ENCODE measurements at places on chromosomes 12 and 14. TPM values are rescaled to one million over a fixed set of nuclear protein-coding genes. Genes with fewer than 3 reads are reported as not detected.

The ARHGEF25 gene
- total RNA-seq = 52.9 TPM

The SLC25A47 gene
- total RNA-seq = not detected

GRCh38 chr12:108722463-108722862 lies 8.9 kb downstream of the CORO1C start:
- DNase-seq = no peak

- no peak for DNase-seq
These were observed 18.7 kb upstream of the AP4S1 start for GRCh38 chr14:31006703-31007102.

DNA sequence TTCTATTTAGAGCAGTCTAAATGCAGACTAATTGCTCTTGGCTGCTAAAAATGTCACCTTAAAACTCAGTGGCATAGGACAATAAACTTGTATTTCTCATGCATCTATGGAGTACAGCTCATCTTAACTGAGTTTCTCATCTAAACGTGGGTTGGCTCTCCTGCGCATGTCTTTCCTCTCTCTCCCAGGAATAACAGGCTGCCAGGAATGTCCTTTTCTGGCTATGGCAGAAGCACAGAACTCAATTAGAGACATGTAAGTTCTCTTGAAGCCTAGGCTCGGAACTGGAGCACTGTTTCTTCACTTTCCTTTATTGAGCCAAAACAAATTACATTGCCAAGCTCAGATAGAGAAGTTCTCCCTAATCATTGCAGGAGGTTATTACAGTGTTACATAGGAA lies 722.3 kb upstream of the FLRT2 start:
- no peak for DNase-seq

- no peak for DNase-seq
These were observed 453.7 kb upstream of the RGS6 start for GRCh38 chr14:71478542-71478941.

GRCh38 chr14:103232031-103232808 lies 101.8 kb upstream of the EIF5 start:
- DNase-seq = no peak

DNA sequence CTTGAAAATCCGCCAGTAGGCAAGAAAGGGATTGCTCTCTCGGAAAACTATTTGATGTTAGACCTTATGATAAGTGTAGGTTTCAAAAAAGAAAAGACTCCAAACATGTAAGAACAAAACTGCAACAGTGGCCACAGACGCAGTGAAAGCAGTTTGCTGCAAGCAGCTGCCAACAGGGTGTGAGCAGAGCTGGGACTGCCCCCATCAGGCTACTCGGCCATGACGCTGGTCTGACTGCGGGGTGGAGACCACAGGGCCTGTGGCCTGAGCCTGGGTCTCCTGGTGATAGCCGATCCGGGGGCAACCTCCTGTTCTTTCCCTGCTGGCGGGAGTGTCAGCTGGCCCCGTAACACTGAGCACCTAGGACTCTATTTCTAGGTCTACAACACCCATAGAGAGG lies 63.2 kb downstream of the AMN start:
- DNase-seq = no peak

Measured in uterus (tissue), 4 donors.